ENCODE measurements at places on chromosomes 1 and 21.

- no peak for DNase-seq
Measured at GRCh38 chr1:184299796-184300195, 87.0 kb upstream of the C1orf21 start.

GRCh38 chr1:9730096-9730901 is 78.8 kb downstream of the PIK3CD start:
- DNase-seq = no peak

DNA sequence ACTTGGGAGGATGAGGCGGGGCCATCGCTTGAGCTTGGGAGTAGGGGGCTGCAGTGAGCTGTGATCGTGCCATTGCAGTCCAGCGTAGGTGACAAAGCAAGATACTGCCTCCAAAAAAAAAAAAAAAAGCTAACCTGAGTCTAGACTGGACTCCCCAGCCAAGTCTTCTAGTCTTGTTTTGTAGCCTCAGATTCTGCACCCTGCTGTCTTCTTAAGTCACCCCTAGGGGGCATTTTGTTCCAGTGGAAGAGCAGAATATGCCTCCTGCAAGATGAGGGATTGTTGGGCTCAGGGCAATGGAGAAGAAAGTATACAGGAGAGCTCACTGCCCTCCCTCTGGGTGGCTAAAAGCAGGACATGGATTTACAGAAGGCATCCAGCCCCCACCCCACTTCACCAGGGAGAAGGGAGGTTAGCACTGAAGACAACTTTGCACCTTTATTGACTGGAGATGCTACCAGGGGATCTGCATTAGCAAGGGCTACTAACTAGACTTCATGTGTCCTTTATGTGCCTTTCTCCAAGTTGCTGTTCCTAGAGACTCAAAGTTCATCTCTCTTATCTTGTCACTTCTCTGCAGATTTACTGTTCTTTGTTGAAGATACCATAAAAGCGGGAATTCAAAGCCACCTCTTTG is 15.3 kb upstream of the RNF187 start:
- peak; percentile 70 for DNase-seq

DNA sequence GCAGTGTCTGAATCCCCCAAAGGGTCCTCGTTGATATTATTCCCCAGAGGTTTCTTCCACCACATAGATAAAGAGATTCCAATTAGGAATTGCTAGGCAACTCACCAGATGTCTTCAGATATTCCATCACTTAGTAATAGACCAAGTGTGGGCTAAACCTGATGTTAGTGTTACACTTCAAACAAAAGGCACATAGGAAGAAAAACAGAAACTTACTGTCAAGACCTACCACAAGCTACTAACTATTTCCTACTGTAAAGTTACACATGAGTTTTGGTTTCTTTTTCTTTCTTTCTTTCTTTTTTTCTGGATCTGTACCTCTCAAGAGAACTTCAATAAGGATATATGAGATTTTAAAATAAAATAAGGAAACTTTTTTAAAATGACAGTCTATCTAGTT is 879.1 kb upstream of the NEGR1 start:
- DNase-seq = no peak
